ENCODE measurements at places on chromosomes 2 and 18.

DNA sequence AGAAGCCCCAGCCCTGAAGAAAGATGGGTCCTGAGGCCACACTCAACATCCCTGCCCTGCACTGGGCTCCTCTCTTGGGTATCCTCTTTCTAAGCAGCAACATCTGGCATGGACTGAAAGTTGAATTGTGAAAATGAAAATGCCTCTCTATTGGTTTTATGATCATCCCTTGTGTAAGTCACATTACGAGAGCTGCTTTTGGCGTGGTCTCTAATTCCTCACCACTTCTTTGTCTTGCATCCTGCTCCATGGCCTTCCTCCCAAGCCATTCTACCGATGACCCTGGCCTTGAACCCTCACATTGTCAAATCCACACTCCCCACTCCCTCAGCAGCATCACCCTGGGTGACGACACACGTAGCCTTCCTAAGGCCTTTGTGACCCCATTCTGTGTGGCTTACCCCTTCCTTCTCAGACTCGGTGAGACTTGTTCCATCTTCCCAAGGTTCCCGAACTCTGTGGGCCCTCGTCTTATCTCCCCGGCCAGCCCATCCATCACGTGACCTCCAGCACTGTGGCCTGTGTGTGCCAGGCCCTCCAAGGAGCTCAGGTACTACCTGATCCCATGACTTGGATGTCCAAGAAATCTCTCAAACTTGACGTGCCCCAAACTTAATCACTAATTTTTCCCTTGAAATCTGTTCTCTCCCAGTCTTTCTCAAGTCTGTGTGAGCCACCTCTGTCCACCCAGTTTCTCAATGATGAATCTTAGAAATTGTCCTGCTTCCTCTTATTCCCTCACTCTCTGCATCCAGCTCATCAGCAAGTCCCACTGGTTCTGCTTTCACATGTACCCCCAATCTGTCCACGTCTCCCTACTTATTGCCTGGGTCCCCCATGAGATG lies 194.7 kb upstream of the HS6ST1 start:
- no peak for DNase-seq

- no peak for DNase-seq
Observed at GRCh38 chr2:231000211-231000904, 4.4 kb downstream of the SPATA3 start.

GRCh38 chr18:62554061-62554815 lies 31.4 kb downstream of the ZCCHC2 start:
- DNase-seq = no peak

- no peak for DNase-seq
Observed at GRCh38 chr18:2049986-2050385, 521.3 kb downstream of the METTL4 start.

GRCh38 chr2:68709421-68709911 lies 25.1 kb upstream of the ARHGAP25 start:
- DNase-seq = peak; percentile 9

DNA sequence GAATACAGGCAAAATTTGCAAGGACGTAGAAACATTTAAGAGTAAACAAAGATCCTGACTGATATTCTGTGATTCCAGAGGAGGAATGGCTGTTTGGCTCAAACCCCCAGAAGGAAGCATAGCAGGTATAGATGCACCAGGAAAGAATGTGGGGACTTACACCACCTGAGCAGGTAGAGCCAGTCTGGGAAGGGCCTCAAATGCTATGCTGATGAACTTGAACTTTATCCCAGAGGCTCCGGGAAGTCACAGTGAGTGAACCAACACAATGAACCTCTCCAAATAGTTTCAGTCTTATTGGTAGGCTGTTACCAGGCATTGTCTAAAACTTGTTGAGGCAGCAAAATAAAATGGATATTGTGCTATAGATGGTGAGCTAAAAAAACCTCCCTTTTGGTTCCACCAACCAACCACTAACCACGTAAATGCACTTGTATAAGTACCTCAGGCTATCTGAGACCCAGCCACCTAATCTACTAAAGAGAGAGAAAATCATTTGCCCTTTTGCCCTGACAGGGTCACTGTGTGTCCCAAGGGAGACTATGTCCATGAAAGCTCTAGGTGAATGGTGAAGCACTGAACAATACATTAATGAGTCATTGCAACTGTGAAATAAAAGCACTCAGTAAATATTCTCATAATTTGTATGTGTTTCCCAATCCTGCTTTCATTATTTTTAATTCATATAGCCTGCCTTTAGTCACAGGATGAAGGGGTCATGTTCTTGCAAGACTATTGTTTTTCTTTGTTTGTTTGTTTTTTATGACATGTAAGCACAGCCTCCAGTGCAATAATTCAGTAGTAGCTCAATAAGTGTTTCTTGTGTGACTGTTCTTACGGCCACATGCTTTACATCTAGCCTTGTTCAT lies 911.6 kb downstream of the EPHA4 start:
- DNase-seq = no peak

GRCh38 chr18:33838054-33838453 lies 260.0 kb downstream of the ASXL3 start:
- no peak for DNase-seq

DNA sequence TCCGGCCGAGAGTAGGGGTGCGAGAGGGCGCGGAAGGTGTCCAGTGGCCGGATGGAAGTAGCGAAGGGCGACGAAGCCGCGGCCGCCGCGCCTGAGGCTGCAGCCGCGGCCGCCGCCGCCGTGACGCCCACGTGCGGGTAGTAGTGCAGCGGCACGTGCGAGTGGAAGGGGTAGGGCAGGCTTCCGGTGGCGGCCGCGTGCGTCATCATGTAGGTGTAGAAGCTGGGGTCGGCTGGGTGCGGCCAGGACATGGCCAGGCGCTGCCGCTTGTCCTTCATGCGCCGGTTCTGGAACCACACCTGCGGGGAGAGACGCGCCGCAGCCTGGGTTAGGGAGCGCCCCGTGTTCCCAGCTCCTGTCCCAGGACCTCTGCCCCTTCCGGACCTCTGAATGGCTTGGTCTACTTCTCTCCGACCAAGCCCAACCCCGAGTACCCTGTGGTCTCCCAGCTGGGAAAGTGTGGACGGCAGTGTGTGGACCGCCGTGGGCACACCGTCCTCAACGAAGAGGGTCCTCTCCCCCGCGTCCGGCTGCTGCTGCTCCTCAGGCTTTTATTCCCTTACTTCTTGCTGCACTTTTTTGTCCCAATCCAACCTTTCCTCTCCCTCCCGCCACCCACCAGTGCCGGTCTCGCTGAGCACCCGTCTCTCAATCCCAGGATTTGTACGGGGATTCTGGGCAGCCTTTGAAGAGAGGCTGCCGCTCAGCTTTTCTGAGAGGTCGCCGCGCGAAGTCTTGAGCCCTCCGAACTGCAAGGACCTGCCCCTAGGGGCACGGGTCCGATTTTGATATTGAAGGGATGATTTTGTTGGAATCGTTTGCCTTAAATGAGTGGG lies 3.0 kb downstream of the EVX2 start:
- DNase-seq = no peak

GRCh38 chr2:142944264-142944663 lies 66.8 kb downstream of the KYNU start:
- no peak for DNase-seq

DNA sequence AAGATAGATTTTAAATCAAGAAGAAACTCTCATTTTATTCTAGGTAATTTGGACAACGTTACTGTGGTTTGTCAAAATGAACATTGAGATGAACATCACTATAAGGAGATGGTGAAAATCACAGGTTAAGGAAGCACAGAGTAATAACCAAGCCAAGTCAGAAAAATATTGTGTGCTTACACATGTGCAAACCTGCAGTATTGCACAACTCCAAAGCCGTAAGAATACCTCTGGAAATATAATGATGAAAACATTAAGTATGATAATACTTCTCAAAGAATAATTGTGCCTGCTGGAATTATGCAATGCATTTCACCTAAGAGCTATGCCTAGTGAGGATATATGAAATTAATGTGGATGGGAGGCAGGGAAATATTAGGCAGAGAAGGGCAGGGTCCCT lies 21.1 kb upstream of the GALNT5 start:
- no peak for DNase-seq

DNA sequence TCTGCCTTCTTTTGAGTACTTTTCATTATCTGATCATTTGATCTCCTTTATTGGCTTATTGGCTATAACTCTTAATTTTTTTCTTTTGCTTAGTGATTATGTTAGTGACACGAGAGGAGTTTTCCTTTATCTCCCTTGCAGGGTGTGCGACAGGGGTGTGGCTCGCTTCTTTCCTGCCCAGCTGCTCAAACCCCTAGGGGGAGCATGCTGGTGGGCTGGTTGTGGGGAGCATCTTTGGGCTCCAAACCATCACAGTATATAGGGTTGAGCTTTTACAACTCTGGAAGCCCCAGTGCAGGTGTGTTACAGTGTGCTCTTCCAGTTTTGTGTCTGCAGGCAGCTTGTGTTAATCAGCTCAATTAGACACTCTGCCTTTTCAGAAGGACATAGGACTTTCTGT lies 357.0 kb upstream of the TMEFF2 start:
- no peak for DNase-seq

DNA sequence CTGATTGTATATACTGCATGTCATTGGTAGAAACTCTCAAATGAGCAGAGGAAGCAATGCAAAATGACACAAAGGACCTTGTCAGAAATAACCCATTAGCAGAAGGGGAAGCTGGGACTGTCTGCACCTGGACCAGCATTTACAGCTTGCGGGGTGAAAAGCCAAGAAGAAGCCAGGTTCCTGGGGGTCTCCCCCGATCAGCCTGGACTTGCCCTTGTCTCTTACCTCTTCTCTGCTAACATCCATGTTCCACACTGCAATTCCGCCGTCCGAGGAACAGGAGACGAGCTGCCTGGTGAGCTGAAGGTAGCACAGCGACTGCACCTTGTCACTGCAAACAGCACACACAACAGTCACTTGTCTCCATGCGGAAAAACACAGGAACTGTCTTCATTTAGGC lies 51.1 kb downstream of the WDFY1 start:
- no peak for DNase-seq

DNA sequence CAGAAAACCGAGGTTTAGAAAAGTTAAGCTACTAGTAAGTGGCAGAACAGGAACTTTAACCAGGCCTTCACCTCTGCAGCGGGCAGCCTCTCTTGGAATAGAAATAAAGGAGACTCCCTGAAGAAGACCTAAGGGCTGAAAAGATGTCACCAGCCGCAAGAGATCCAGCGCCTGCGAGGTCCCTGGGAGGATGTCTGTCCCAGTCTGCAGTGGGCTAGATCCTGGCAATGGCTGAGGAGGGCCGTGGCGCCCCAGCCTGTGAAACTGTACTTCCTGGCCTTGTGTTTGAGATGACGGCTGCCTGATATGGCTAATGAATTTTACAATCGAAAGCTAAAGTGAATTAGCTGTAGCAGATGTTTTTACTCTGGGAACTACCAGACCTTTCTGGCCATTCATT lies 300.6 kb upstream of the SALL3 start:
- no peak for DNase-seq

DNA sequence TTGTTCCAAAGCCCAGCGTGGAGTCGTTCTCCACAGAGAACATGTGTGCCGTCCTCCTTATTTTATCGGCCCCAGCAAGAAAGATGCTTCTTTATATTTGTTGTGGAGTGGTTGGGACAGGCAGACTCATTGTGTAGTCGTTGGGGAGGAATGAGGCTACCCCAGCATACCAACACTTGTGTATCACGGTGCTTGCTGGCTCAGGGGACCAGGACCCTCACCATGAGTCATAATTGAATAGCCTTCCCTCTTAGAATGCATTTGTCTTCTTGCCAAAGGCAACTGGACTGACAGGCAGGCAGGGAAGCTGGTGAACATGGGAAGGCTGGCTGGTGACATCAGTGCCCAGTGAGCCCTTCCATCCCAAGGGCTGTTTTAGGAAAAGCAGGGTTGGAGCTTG lies 4.7 kb downstream of the CAPN10 start:
- no peak for DNase-seq

- DNase-seq = no peak
Observed at GRCh38 chr2:109703077-109703476, 88.9 kb downstream of the SOWAHC start.

DNA sequence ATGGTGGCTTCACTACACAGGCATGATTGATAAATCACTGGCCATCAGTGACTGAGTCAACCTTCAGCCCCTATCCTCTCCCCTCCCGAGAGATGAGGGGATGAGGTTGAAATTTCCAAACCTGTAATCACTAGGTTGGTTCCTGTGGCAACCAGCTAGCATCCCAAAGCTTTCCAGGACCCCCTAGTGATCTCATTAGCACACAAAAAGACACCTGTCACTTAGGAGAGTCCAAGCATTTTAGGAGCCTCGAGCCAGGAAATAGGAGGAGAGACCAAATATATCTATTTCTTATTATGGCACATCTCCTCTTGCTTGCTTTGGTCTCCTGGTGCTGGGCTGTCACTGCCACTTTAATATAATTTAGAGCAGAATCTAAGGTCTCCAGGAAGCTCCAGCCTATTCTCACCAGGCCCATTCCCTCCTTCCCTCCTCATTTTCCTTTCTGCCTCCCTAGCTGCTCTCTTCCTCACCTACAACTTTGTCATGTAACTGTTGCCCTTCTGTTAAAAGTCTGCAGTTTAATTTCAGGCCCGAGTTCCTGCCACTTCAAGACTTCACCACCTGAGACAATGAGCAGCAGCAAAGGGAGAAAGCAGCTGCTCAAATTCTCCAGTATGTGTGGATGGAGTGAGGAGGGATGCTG lies 33.2 kb upstream of the NAB1 start:
- no peak for DNase-seq

- DNase-seq = no peak
Observed at GRCh38 chr2:233426619-233427342, 72.5 kb downstream of the DGKD start.
